ENCODE measurements at places on chromosomes 6 and 20. TPM values are rescaled to one million over a fixed set of nuclear protein-coding genes. Genes with fewer than 3 reads are reported as not detected.

DNA sequence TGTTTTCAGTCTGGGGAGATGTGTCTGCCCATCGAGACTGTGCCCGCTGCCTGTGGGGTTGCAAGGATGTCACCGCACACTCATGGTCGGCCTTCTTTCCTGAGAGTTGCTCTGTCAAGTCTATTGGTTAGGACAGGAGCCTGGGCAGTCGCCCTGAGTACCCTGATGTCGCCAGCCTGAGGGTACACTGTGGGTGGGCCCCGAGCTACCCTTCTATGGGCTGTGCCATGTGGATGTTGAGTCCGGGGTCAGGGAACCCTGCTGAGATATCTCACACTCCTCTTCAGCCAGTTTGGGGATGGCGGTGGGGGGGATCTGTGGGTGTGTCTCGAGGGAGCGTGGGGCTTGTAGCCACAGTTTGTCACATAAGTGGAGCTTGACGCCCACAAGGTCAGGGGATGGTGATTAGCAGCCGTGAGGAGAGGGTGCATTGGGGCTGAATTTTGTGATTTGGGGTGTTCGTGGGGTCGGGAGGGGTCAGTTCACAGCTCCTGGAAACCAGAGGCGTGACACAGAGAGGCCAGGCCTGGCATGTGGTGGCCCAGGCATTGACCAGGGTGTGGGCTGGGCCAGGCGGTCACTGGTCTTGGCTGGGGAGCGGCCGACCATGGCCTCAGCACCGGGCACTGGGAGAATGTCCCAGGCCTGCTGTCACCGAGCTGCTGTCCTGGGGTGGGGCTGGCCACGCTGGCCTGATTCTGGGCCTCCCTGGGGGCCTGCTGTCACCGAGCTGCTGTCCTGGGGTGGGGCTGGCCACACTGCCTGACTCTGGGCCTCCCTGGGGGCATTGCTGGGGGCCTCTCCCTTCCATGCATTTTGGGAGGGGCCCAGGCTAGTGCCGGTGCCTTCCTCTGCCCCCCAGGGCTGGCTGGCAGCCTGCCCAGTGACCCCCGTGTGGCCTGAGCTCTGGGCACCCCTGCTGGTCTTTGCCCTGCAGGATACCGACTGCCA is 1.6 kb upstream of the NPBWR2 start:
- DNase-seq: no peak

GRCh38 chr6:11232193-11232769 is at the start of gene NEDD9:
NEDD9 (minus strand) TSS chr6:11232668; CDS start chr6:11232515, 153 bp downstream.
- peak; percentile 88 for DNase-seq

GRCh38 chr6:97049253-97050011 is 124.9 kb downstream of the KLHL32 start:
- no peak for DNase-seq

DNA sequence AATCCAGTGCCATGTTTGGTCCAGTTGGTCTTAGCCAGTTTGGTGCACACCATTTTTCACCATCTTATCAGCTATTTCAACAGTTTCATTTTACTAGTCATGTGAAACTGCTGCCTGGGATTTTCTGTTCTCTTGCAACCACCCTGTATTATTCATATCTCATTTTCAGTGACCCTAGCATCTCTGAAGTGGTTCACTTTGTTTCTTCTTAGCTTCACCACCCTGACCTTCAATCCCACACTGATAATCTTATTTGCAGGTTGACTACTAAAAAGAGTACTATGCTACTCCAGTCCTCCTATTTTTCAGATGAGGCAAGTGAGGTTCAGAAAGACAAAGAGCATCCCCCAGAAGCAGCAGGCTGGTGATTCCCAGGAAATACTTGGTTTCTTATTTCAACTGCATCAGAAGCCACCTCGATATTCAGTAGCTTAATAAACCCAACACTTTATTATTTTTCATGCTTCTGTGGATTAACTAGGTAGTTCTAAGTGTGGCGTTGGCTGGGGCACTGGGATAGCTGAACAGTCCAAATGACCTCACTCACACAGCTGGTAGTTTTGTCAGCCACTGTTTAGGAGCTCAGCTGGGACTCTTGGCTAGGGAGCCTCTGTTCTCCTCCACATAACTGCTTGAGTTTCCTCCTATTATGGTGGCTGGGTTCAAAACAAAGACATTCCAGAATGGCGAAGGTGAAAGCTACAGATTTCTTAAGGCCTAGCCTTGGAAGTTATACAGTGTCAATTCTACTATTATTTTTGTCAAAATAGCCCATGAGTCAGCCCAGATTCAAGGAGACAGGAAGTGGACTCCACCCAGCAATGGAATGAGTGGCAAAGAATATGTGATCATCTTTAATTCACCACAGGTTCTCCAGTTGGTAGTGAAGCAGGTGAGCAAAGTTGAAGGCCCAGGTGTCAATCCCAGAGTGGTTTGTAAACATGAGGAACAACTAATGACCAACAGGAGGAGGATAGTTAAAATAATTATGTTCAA is 40.6 kb downstream of the BPIFB4 start:
- DNase-seq: no peak

DNA sequence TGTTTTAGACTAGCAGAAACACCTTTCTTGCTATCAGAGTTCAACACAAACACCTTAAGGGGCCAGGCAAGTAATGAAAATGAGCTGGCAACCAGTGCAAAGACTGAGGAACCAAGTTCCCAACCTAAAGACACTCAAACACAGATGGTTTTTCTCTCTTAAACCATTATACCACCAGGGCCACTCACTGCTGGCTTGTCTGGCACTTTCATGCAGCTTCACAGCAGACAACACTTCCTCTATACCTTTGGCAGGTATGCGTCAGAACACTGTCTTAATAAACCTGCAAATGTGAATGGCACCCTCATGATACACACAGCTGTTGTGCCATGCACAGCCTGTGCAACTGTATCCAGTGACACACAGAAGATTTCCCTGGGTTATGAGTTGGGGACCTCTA is 41.6 kb downstream of the NFATC2 start:
- DNase-seq: no peak

GRCh38 chr20:49166534-49167449 is 21.3 kb downstream of the STAU1 start:
- DNase-seq: no peak

- no peak for DNase-seq
Measured at GRCh38 chr6:74213995-74214394, 518.0 kb downstream of the CD109 start.

GRCh38 chr6:137832110-137832509 is 34.9 kb upstream of the TNFAIP3 start:
- no peak for DNase-seq

GRCh38 chr6:30071081-30071818 is 4.3 kb downstream of the PPP1R11 start:
- DNase-seq: no peak

DNA sequence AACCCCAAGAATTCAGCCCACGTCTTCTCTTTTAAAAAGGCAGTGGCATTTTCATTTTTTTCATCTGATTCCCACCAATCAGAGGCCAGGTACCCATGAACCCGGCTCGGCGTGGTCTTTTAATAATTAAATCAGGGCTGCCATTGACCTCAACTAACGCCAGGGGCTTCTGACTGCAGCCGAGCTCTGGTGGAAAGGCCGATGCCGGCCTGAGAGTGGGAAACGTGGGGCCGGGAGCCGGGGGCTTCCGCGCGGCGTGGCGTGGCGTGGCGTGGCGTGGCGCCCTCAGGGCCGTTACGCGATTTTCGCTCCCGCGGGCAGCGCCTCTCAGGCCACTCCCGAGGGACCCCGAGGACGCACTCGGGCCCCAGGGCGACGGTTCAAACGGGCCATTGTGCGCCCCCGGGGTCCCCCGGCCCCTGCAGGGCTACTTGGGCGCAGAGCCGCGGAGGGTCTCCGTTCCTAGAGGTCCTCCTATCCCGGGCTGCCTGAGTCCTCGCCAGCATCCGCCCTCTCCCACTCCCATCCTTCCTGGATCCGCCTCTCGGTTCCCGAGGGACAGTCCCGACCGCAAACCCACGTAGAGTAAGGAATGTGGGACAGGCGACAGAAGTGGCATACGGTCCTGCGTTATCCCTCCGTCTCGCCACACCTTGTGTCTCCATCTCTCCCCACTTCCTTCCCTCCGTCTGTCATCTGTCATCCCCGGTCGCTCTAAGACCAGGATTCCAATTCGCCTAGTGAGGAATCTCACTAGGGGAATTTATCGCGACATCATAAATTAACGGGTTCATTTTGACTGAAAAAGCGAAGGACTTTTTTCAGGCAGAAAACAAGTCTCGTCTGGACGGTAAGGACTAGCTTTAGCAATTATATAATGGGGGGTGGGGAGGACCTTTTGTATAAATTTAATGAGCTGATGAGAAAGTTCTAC is 876 bp upstream of the TBPL1 start:
- peak; percentile 55 for DNase-seq

GRCh38 chr6:10991115-10991514 is 53.0 kb downstream of the ELOVL2 start:
- no peak for DNase-seq

DNA sequence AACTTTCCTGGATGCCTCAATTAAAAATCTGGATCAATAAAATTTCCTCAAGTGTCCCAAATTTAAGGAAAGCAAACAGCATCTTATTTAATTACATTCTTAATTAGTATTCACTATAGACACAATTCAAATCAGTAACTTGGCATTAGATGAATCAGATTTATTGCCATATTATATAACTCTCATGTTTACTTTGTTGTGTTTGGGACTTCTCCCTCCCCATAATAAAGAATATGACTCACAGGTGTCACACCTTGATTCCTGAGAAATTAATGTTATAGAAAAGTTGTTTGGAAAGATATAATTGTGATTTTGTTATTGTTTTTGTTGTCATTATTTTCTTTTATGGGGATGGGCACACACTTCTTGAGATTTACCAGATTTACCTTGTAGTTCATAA is 18.4 kb downstream of the EYA4 start:
- no peak for DNase-seq

DNA sequence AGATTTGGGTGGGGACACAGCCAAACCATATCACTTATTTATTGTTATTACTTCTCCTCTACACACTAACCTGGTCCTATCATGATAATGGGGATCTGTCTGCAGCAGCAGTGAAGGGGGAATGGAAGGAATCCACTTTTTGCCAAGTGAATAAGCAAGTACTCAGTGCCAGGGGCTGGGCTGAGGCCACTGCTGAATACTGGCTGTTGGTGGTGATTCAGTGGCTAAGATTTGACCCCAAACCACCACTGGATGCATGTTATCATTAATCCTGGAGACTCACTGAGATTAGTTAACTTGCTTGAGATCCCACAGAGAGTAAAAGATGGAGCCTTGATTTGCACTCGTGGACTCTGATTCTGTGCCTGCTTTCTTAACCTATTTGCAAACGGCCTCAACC is 127.7 kb downstream of the TSHZ2 start:
- no peak for DNase-seq

DNA sequence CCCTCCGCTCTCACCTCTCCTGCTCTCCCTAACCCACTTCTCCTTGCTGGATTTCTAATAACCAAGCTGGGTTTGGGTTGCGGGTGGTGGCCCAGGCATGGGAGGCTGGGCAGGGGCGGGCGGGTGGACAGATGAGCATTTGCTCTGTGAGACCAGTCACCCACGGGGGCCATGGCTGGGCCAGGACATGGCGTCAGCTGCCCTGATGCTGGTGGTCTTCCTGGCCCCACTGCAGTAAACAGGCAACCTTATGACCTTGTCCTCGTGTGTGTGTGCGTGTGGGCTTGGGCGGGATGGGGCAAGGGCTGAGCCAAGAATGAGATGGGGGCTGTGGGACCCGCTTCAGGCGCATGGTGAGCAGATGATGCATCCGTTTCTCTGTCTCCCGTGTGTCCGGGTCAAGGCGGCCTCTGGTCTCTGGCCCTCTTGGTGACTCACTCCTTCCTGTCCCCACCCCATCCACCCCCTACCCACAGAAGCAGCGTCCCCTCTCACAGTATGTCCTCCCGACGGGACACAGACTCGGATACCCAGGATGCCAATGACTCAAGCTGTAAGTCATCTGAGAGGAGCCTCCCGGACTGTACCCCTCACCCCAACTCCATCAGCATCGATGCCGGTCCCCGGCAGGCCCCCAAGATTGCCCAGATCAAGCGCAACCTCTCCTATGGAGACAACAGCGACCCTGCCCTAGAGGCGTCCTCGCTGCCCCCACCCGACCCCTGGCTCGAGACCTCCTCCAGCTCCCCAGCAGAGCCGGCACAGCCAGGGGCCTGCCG is 41.4 kb upstream of the MYL9 start:
- no peak for DNase-seq

ALDH8A1 gene
- polyA plus RNA-seq: 14.0 TPM

PRRT1 gene
- 4.2 TPM for polyA plus RNA-seq

PPP1R16B gene
- 4.5 TPM for polyA plus RNA-seq

TBXT gene
- not detected for polyA plus RNA-seq

HIVEP2 gene
- polyA plus RNA-seq: 10.2 TPM

CLPSL2 gene
- polyA plus RNA-seq: 0.40 TPM

C6orf52 gene
- polyA plus RNA-seq: 4.0 TPM

MROH8 gene
- 7.3 TPM for polyA plus RNA-seq

UNC93A gene
- 3.7 TPM for polyA plus RNA-seq

TRIM40 gene
- polyA plus RNA-seq: not detected

MUCL3 gene
- polyA plus RNA-seq: not detected

CTCFL gene
- 2.8 TPM for polyA plus RNA-seq

Measured in left renal pelvis (tissue), 4 donors.